Activated T-helper 1 cell treated with anti-CD3 and anti-CD28 coated beads, Interleukin-12 subunit alpha, Interleukin-12 subunit beta, Interleukin-2, Interleukin-4 antibody, amounts not matched to agents 30 ng/mL and 10 ng/mL and 1 ng/mL, durations not matched to agents 14 hours and 24 hours and 36 hours (primary cell): ENCODE measurements at places on chromosomes 5 and 9. TPM values are rescaled to one million over a fixed set of nuclear protein-coding genes. Genes with fewer than 3 reads are reported as not detected.

DNA sequence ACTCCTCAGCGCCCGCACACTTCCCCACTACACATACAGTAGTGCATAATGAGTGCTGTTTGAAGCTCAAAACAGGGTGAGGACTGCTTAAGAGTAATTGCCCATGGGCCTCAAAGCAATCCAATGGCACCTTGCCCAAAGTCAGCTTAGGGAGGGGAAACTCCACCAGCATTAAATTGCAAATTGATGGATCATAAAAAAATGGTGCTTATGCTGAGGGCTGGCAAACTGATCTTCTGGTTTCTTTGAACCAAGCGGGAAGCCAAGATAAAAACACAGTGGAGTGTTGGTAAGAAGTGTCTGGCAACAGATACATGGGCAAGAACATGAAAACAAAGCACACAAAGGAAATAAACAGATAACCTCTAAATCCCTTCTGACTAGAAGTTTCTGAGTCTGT lies 28.0 kb downstream of the TLE1 start:
- no peaks in the 10 kb centered on the region for H3K36me3 ChIP-seq
- H3K4me1 ChIP-seq, result no peaks in the 10 kb centered on the region
- no peak overlapping the region for H3K4me3 ChIP-seq

DNA sequence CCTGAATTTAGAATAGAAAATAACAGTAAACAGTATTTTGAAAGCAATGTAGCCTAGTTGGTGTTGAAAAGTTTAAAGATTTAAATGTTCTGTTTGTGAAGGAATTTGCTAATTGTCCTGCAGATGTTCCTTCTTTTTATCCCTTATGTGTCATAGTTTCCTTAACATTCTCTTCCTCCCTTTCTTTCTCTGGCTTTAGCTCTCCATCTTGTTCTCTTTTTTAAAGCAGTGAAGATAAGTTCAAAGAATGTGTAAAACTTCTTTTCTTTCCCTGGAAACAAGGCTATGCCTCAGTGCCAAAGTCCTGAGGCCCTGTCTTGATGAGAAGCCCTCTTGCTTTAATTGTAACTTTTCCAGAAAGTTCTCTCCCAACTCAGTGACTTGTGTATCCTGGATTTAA lies 24.4 kb upstream of the GAS1 start:
- no peak overlapping the region for H3K27ac ChIP-seq
- no peaks in the 10 kb centered on the region for H3K4me1 ChIP-seq
- DNase-seq, result no peak
- H3K4me3 ChIP-seq, result no peak overlapping the region
- H3K27me3 ChIP-seq, result no peaks in the 10 kb centered on the region

DNA sequence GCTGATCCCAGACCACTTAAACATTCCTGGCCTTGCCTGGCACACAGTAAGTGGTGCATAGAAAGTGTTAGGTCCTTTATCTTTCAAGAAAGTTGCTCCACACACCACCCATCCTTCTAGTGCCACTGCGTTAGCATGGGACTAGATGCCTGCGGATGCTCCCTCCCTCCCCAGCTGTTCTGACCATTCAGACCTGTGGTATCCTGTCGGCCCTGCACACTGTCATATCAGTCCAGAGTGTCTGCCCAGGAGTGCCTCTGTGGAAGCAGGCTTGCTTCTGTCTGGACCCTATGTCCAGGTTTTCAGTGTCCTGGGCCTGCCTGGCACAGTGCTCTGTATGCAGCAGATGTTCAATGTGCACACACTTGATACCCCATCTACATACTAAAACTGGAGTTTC lies 38.3 kb upstream of the SMU1 start:
- peaks cover 44% of the 10 kb centered on the region for H3K36me3 ChIP-seq
- H3K27ac ChIP-seq, result no peak overlapping the region
- DNase-seq, result no peak
- no peak overlapping the region for H3K4me3 ChIP-seq

- DNase-seq, result no peak
- H3K27me3 ChIP-seq, result no peaks in the 10 kb centered on the region
- peaks cover 16% of the 10 kb centered on the region for H3K4me1 ChIP-seq
Measured at GRCh38 chr5:10689391-10690081, 71.5 kb downstream of the DAP start.

- no peaks in the 10 kb centered on the region for H3K27me3 ChIP-seq
- H3K36me3 ChIP-seq, result peaks cover 17% of the 10 kb centered on the region
- peaks cover 13% of the 10 kb centered on the region for H3K4me1 ChIP-seq
- H3K4me3 ChIP-seq, result no peak overlapping the region
- no peak overlapping the region for H3K27ac ChIP-seq
- no peak for DNase-seq
Measured at GRCh38 chr5:177542816-177543465, 11.4 kb downstream of the FAM193B start.

DNA sequence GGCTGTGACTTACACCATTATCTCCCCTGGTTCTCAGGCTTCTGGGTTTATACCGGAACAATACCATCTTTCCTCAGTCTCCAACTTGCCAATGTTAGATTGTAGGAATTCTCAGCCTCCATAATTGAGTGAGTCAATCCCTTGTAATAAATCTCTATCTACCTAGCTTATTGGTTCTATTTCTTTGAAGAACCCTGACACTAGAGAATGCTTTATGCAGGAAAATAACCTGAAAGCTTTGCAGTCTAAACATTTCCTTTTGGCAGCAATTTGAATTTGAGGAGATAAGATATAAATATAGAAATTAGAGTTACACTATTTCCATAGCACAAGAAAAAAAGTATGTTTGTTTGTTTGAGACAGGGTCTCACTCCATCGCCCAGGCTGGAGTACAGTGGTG lies 278.1 kb upstream of the CDH18 start:
- H3K36me3 ChIP-seq, result no peaks in the 10 kb centered on the region
- no peak overlapping the region for H3K27ac ChIP-seq
- H3K4me3 ChIP-seq, result no peak overlapping the region
- H3K27me3 ChIP-seq, result no peaks in the 10 kb centered on the region
- DNase-seq, result no peak

- no peak overlapping the region for H3K27ac ChIP-seq
- no peaks in the 10 kb centered on the region for H3K4me1 ChIP-seq
- no peak for DNase-seq
- peaks cover 2% of the 10 kb centered on the region for H3K27me3 ChIP-seq
- H3K4me3 ChIP-seq, result no peak overlapping the region
Measured at GRCh38 chr5:31911291-31912265, 262.5 kb downstream of the GOLPH3 start.

- H3K4me3 ChIP-seq, result no peak overlapping the region
- H3K27ac ChIP-seq, result no peak overlapping the region
- peaks cover 6% of the 10 kb centered on the region for H3K4me1 ChIP-seq
- DNase-seq, result no peak
Measured at GRCh38 chr9:76143834-76144233, 250.4 kb downstream of the RFK start.

- H3K27me3 ChIP-seq, result peaks cover 2% of the 10 kb centered on the region
- no peak for DNase-seq
- no peaks in the 10 kb centered on the region for H3K36me3 ChIP-seq
- peak overlapping the region; percentile 79 for H3K4me3 ChIP-seq
- peak overlapping the region; percentile 86 for H3K27ac ChIP-seq
Measured at GRCh38 chr5:99032234-99033013, 103.6 kb upstream of the CHD1 start.

- DNase-seq, result no peak
- H3K36me3 ChIP-seq, result no peaks in the 10 kb centered on the region
- H3K27ac ChIP-seq, result no peak overlapping the region
- H3K27me3 ChIP-seq, result peaks cover 2% of the 10 kb centered on the region
Measured at GRCh38 chr9:86836797-86837196, 110.5 kb downstream of the GAS1 start.

DNA sequence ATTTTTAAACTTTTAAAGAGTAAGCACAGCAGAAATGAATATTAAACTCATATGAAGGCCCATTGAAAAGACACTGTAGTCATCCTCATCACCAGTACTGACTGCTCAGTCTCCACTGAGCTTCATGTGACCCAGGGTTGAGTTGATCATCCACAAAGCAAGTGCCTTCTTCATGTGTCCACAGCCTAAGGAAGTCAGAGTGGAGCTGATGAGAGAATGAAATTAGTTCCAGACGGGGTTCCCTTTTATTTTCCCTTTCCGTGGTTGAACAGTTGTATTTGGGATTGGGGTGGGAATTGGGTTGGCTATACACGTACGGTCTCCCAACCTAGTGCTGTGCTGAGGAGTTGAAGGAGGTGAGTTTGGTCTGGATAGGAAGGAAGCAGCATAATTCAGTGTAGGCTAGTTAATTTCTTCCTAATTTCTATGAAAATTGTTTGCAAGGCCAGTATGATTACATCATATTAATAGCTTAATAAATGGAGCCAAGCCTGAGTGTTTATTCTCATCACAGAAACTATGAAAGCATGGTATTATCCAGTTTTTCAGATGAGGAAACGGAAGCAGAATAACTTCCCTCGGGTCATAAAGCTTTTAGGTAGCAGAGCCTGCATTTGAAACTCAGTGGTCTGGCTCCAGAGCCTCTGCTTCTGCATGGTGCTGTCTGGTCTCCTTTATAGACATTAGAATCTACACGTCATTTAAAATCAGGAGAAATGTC lies 103.9 kb upstream of the DMRT1 start:
- no peaks in the 10 kb centered on the region for H3K27me3 ChIP-seq
- no peak overlapping the region for H3K4me3 ChIP-seq
- H3K36me3 ChIP-seq, result no peaks in the 10 kb centered on the region
- no peaks in the 10 kb centered on the region for H3K4me1 ChIP-seq

DNA sequence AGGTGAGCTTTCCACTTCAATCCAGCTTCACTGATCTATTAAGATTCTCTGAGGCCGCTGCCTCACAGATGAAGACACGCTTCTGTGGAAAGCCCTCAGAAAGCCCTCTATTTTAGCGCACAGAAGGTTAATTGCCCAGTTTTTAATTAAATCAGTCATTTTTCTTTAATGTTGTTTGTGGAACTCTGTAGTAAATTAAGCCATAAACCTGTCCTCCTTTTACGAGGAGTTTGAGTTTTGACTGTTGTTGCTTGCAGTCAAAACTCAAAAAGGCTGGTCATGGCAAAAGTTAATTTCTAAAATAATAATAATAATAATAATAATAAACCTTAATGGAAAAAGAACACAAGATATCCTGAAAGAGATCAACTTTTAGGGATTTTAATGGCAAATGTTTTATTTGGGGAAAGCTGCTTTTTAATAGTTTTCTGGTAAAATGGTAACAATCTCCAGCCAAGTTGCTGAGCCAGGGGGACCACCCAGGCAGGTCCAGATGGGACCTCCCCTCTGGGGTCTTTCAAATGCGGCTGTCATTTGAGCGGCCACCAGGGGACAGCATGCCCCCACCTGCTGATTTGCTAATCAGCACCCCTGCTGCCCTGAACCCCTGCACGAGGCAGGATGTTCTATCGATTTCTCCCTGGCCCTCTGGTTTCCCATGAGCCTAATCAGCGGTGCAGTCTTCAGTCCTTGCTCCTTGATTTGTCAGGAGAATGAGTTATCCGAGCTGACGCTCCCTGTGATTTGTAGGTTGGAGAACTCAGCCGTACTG lies 247.2 kb downstream of the FSTL4 start:
- no peak overlapping the region for H3K4me3 ChIP-seq
- DNase-seq, result no peak
- peaks cover 2% of the 10 kb centered on the region for H3K27me3 ChIP-seq
- no peaks in the 10 kb centered on the region for H3K4me1 ChIP-seq
- H3K27ac ChIP-seq, result no peak overlapping the region

The PCDHGB7 gene
- total RNA-seq, result 0.13 TPM in 1 of 2 replicates, not detected in the other

The LIX1 gene
- total RNA-seq, result not detected in 2 replicates

The PROB1 gene
- 9.1 and 9.3 TPM in 2 replicates for total RNA-seq

The THOC3 gene
- 94.2 and 100 TPM in 2 replicates for total RNA-seq
